Left lung (tissue), 14 donors: ENCODE measurements at places on chromosomes 11 and 22. TPM values are rescaled to one million over a fixed set of nuclear protein-coding genes. Genes with fewer than 3 reads are reported as not detected.

Gene P2RY6
- 2.8 TPM for polyA plus RNA-seq

Gene POU2AF2
- polyA plus RNA-seq, result 0.32 TPM

Gene ALDH3B2
- polyA plus RNA-seq, result 0.91 TPM

Gene MGAT3
- 11.6 TPM for polyA plus RNA-seq

Gene CARD18
- not detected for polyA plus RNA-seq

Gene MMP20
- not detected for polyA plus RNA-seq

Gene PDGFD
- polyA plus RNA-seq, result 7.7 TPM

Gene SCUBE2
- 44.8 TPM for polyA plus RNA-seq

Gene RASSF10
- polyA plus RNA-seq, result 19.1 TPM

Gene TBC1D10A
- polyA plus RNA-seq, result 17.7 TPM

Gene PKP3
- polyA plus RNA-seq, result 11.3 TPM

Gene TECTA
- polyA plus RNA-seq, result 2.4 TPM

Gene BLID
- polyA plus RNA-seq, result not detected

Gene DERL3
- polyA plus RNA-seq, result 2.4 TPM

Gene CHRM1
- polyA plus RNA-seq, result 0.61 TPM

Gene MTMR3
- polyA plus RNA-seq, result 44.2 TPM

Gene HMOX1
- polyA plus RNA-seq, result 9.7 TPM

Gene SCGB2A2
- not detected for polyA plus RNA-seq

Gene TMEM191B
- 0.58 TPM for polyA plus RNA-seq

Gene PGM2L1
- polyA plus RNA-seq, result 6.3 TPM

Gene CHRNA10
- 2.2 TPM for polyA plus RNA-seq

Gene RNF169
- 23.0 TPM for polyA plus RNA-seq

Gene IFITM10
- polyA plus RNA-seq, result 0.22 TPM

Gene SLC22A9
- polyA plus RNA-seq, result 0.07 TPM

Gene GVQW3
- polyA plus RNA-seq, result 19.5 TPM
